ENCODE measurements at places on chromosomes 2 and 18.

GRCh38 chr2:100426384-100426720, 8.9 kb upstream of the CHST10 start:
- DNase-seq = no peak

DNA sequence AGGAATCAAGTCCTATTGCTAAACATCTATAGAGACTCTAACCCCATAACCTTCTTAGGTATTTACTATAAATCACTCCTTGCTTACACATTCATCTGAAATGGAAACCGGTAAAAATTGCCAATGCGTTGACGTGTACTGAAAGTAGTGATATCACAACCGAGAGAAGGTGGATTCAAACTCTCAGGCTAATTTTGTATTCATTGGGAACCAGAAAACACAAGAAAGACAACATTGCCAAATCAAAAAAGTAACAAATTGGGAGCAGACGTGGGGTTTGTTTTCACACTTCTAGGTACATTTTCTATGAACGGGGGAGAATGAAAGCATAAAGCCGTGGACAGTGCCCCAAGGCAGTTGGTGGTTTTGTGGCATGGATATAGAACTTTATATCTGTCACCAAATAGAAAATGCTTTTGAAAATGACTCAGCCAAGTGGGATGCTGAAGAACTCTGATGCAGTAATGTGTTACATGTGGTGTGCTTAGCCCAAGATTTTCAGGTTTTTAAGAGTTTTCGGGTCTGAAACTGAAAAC, 155.1 kb upstream of the RASGRP3 start:
- no peak for DNase-seq

DNA sequence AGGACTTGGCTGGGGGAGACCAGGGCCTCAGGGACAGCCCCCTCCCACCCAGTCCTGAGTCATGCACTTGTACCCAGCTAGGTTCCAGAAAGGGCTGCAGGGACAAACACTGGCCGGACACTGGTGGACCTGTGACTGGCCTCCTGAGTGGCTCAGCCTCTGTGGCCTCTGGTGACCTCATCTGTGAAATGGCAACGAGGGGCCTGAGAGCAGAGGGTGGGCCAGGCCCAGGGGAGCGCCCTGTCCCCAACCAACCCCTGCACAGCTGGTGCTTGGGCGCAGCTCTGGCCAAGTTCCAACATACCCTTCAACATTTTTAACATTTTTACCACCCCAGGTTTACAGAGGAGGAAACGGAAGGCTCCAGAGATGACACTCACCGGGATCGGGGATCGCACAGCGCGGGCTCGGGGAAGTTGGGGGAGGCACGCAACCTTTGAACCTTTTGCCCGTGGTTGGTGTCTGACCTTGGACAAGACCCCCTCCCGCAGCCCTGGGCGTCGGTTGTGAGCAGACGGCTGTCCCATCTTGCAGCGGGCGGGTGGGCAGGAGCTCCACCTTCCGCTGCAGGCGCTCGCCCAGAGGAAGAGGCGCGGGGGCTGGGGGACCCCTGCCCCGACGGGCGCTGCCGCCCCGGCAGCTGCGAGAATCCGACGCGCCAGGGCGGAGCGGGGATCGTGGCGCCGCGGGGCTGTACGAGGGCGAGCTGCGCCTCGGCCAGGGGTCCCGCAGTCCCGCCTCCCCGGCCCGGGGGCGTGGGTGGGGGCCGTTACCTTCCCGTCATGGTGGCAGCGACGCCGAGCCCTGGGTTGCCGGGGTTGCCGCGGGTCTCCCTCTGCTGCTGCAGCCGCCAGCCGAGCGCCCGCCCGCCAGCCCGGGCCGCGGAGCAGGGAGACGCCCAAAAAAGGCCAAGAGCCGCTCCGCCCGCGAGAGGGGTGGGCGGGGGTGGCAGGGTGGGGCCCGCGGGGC, 805 bp downstream of the LIMS2 start:
- no peak for DNase-seq

GRCh38 chr2:77807531-77808215, 285.5 kb upstream of the LRRTM4 start:
- DNase-seq = no peak

GRCh38 chr18:5429681-5430080, 114.1 kb downstream of the EPB41L3 start:
- DNase-seq = no peak

DNA sequence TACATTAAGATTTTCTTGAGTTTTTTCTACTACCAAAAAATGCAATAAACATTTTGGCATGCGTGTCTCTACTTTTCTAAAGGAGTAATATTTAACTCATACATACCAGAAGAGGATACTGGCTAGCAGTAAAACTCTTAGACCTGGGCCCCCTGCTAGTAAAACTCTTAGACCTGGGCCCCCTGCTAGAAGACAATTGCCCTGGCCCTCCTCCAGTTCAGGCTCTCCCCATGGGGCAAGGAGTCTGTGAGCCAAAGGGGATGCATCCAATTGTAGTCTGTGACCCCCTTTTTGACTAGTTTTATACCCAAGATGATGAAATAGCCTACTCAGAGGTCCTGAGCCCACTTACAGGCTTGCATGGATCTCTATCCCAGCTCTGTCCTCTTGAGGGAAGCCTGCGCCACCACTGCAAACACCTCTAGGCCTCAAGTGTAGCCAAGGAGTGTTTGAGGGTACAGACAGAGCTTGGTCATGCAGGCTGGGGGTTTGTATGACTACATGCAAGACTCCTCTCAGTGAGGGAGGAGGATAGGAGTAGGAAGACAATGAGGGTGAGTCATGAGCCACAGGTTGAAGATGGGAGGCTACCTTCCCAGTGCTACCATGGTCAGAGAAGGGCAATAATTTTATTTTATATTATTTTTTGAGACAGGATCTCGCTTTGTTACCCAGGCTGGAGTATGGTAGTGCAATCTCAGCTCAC, 45.2 kb upstream of the PGAP1 start:
- no peak for DNase-seq

GRCh38 chr2:235091421-235091820, 139.6 kb downstream of the SH3BP4 start:
- DNase-seq = no peak

DNA sequence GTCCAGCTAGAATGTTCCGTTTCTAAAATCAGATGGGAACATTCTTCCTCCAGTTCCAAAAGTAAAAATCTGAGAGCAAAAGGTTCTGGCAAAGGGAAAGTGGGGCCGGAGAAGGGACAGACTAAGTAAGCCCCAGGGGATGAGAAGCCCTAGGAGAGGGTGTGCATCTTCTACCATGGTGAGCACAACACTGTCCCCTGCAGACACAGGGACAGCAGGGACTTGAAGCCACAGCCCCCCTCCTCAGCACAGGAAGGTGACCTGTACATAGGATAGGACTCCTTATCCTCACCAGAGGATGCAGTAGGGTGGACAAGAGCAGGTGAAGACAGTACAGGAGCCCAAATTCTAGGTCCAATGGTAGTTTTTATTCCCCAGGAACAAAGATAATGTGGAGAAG, 12.6 kb upstream of the ATRAID start:
- no peak for DNase-seq

DNA sequence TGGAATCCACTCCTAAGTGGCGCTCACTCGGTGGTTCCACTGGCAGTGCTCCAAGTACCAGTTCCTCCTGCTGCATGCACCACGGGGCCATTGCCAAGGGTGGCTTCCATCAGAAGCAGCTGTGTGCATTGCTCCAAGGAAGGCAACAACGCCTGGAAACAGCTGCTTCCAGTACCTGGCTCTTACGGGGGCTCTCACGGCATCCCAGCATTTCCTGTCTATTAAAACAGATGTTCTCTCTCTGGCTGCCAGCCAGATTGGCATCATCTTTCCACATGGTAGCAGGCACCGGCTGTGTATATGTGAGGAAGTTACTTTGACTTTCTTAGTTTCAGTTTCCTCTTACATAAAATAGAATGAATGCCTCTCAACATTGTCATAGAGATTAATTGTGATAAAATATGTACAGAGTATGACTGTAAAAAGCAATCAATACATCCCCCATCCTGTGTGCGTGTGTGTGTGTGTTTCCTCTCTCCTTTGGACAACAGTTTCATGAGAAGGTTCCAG, 84.9 kb downstream of the CMPK2 start:
- no peak for DNase-seq

- no peak for DNase-seq
Measured at GRCh38 chr2:226414335-226414734, 385.3 kb downstream of the IRS1 start.

- DNase-seq = no peak
Measured at GRCh38 chr2:127096718-127097470, 10.1 kb downstream of the BIN1 start.

GRCh38 chr2:164644036-164644700, 22.9 kb upstream of the GRB14 start:
- DNase-seq = no peak

GRCh38 chr2:45403036-45403435, 208.0 kb downstream of the SRBD1 start:
- DNase-seq = no peak

GRCh38 chr2:109679225-109679624, 65.1 kb downstream of the SOWAHC start:
- no peak for DNase-seq

GRCh38 chr2:211204902-211205301, 648.5 kb downstream of the CPS1 start:
- DNase-seq = no peak

GRCh38 chr2:156435718-156436496, at the start of gene GPD2:
Gene GPD2 (plus strand): TSS chr2:156436379. CDS start chr2:156476106, 39,727 bp downstream.
- peak; percentile 83 for DNase-seq

GRCh38 chr2:143603846-143604565, 474.8 kb downstream of the ARHGAP15 start:
- DNase-seq = no peak

- no peak for DNase-seq
Measured at GRCh38 chr2:47501374-47502200, 98.6 kb downstream of the MSH2 start.

DNA sequence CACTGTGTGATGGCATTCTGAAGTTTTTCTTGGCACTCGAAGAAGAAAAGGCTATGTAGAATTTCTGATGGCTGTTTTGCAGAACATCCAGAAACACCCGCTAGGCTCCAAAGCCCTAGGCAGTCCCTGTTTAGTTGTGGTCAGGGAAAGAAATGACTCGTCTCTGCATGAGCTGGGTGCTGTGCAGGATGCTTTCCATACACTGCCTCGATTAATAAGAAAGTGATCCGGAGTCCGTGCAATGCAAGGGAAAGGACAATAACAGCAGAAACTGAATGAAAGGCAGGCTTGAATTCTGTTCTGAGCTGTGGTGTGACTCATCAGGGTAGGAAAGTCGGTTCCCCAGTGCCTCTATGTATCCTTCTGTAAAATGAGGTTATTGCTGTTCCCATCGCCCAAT, 18.7 kb downstream of the MAPRE3 start:
- DNase-seq = no peak

DNA sequence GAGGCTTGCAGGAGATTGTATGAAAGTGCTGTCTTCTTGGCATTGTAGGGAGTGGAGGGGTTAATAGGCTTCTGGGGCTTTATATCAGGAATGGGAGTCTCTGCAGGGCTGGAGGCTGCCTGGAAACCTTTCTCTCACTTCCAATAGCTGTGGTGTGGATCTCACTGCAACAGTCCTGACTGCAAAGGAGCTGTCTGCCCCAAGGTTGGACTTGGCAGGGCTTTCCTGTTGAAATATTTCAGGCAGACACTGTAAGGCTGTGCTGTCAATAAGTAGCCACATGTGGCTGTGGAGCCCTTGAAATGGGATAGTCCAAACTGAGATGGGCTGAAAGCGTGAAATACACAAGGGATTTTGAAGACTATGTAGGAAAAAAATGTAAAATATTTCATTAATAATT, 399.1 kb upstream of the SPRED2 start:
- DNase-seq = no peak

DNA sequence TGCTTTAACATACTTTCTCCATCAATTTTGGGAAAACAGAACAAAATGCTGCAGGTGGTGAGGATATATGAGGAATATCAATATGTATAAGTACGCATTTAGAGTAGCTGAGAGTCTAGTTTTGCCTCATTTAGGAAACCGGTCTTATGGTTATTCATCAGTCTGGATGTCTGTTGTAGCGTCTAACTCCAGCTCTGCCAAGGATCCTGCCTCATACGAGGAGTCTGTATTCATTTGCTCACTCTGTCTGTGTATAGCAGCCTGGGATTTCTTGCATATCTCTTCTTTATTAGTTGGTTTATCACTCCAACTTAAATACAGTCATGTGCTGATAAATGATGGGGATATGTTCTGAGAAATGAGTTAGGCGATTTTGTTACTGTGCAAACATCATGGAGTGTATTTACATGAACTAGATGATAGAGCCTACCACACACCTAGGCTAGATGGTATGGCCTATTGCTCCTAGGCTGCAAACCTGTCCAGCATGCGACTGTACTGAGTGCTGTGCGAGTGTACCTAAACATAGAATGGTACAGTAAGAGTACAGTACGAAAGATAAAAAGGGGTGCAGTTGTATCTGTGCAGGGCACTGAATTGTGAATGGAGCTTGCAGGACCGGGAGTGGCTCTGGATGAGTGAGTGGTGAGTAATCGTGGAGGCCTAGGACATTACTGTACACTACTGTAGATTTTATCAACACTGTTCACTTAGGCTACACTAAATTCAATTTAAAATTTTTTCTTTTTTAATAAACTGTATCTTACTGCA, 148.1 kb downstream of the ZNF407 start:
- DNase-seq = no peak

DNA sequence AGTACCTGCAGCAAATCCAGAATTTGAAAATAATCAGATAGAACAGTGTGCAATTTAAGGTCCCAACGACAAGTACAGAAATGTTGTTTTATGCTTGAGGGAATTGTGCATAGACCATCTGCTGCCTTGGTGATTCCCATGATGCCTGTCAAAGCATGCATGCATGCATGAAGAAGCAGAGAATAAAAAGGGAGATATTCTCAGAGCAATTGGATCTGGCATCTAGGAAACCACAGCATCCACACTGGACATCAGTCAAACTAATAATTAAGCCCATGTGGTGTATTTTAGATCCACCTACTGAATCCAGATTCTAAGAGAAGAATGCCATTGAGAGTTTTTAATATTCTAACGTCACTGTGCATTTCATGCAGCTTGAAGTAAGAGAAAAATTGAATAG, 361.2 kb downstream of the FSIP2 start:
- DNase-seq = no peak

DNA sequence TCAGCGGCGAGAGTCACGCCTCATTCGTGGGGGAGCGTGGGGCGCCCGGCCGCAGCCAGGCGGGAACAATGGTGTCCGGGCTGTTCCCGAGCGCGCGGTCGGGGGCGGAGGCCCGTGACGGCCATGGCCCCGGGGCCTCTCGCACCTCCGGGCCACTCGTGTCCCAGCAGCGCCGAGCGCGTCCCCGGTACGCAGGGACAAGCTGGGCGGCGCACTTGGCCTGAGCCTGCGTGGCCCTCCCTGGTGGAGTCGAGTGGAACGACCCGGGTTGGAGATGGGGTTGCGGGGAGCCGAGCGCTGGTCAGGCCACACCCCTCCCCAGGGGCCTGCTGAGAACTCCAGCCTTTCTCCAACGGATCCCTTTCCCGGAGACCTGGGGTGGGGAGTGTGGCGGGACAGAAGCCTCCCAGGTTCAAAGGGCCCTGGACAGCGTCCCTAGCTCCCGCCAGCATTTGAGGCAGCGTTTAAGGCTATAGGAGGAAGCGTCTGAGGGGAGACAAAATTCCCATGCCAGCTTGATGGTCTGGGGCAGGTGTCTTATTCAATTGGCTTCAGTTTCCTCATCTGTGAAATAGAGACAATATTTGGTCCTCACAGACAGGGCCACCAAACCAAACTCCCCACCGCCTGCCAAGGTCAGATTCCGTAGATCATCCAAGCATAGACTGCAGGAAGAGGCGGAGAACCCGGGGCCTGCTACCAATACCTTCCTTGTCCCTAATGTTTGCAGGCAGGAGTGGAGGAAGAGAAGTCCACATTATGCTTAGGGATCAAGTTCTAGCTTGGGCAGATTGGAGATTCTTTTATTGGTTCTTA, 553 bp downstream of the CNDP2 start:
- DNase-seq = peak; percentile 48
